ENCODE measurements at places on chromosomes 1 and 21.

DNA sequence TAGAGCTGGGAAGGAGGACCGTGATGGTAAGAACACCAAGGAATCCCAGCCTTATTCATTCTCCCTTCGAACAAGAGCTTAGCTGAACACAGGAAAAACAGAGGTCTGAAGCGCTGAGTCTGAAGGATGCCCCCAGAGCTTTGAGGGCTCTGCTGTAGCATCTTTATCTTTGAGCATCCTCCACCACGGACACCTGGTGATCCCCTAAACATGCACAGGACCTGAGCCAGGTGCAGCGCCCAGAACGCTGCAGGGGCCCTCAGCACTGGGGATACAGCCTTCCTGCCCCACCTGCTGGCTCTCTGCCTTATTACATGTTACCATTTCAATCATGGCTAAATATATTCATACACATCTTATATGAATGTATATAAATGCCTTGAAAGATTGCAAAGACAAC lies 7.7 kb upstream of the GPATCH4 start:
- no peak for DNase-seq

- no peak for DNase-seq
Observed at GRCh38 chr1:25066256-25066655, 136.2 kb upstream of the RUNX3 start.

DNA sequence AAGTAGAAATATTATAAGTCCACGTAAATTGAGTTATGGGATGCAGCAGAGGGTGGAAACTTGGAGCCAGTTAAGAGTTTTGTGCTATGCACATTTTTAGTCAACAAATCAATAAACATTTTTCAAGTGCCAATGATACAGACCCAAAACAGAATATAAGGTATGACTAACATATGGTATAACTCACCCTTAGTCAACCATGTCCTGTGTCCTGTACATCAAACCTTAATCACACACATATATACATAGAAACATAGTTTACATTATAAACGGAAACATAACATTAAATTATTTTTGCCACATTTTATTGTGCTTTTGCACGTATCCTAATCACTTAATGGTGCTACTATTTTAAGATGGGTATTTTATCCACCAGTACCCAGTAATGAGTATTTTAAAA lies 136.1 kb upstream of the USH2A start:
- no peak for DNase-seq

DNA sequence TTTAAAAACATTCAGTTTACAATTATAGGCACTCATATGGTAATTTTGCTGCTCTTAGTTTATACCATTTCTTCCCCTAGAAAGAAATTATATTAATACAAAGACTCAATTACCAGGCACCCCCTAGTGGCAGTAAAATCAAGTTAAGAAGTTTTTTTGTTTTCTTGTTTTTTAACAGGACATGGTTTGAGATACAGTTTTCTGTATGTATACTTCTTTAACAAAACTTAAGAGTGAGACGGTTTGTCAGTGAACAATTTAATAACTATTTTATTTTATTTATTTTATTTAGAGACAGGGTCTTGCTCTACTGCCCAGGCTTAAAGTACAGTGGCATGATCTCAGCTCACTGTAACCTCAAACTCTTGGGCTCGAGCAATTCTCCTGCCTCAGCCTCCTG lies 224.6 kb downstream of the FAF1 start:
- no peak for DNase-seq

- DNase-seq: no peak
Observed at GRCh38 chr1:231037585-231038517, 2.2 kb downstream of the FAM89A start.

DNA sequence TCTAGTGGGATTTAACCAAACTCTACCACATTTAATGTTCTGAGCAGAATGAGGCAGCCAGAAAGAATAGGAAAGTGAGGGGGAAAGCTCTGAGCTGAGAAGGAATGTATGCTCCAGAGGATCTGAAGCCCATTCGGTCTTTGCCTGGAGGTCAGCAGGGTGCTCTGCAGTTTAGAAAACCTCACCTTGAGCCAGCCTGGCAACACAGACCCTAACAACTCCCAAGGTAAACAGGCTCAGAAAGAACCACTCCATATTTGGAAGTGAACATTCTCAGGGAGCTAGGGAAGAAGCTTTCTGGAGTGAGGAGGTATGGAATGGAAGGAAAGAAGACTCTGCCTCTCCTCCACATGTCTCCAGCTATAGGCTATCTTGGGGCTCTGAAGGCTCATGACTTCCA lies 398.8 kb downstream of the SEC16B start:
- DNase-seq: no peak

- DNase-seq: no peak
Observed at GRCh38 chr21:45154511-45155508, 80.4 kb downstream of the ADARB1 start.

- no peak for DNase-seq
Observed at GRCh38 chr21:27570306-27570868, 603.5 kb upstream of the ADAMTS5 start.

GRCh38 chr21:45897191-45898027 lies 84.2 kb upstream of the COL6A1 start:
- no peak for DNase-seq

- DNase-seq: no peak
Observed at GRCh38 chr1:53288002-53288789, 39.7 kb downstream of the LRP8 start.

- DNase-seq: no peak
Observed at GRCh38 chr1:14835725-14836124, 237.2 kb downstream of the KAZN start.

DNA sequence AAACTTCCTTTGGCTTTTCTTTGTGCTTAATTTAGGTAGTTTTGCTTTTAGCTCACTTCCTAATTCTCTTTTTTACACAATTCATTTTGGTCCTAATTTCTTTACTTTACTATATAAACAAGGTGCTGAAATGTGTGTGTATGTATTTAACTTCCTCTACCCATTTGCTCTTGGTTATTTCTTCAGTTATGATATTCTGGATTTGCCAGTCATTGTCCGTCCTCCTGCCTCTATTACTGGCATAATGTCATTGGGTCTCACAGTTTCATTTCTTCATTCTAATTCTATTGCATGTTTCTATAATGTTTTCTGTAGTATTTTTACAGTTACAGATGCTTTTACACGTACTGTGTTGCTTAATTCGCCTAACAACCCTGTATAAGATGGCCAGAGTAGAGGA lies 96.2 kb downstream of the ZMYM4 start:
- DNase-seq: no peak
